ENCODE measurements at places on chromosomes 2 and 18.

GRCh38 chr18:57780318-57780705 is 22.8 kb downstream of the ATP8B1 start:
- no peak for DNase-seq

GRCh38 chr2:105438104-105438929 is 39.5 kb upstream of the FHL2 start:
- no peak for DNase-seq

- no peak for DNase-seq
Observed at GRCh38 chr2:121689356-121689755, 40.1 kb upstream of the CLASP1 start.

- no peak for DNase-seq
Observed at GRCh38 chr2:205754285-205754923, 72.1 kb downstream of the NRP2 start.

DNA sequence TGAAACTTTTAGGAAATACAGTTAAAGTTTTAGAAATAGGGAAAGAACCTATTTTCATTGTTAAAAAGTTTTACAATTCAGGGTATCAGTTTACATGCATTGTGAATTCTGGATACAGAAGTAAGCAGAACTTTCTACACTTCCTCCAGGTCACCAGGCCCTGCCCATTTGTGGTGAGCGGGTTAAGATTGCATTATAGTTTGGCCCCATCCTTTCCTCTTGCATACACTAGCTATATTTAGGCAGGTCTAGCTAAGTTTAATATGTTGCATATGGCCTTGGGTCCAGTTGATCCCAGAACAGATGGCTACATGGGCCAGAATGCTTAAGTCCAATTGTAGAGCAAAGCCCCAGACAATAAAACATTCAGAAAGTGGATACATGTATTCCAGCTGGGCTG is 4.8 kb downstream of the VWA3B start:
- DNase-seq = no peak

GRCh38 chr2:47896450-47896968 is 9.8 kb downstream of the FBXO11 start:
- DNase-seq = no peak

GRCh38 chr2:12400543-12400942 is 316.2 kb upstream of the TRIB2 start:
- DNase-seq = no peak

DNA sequence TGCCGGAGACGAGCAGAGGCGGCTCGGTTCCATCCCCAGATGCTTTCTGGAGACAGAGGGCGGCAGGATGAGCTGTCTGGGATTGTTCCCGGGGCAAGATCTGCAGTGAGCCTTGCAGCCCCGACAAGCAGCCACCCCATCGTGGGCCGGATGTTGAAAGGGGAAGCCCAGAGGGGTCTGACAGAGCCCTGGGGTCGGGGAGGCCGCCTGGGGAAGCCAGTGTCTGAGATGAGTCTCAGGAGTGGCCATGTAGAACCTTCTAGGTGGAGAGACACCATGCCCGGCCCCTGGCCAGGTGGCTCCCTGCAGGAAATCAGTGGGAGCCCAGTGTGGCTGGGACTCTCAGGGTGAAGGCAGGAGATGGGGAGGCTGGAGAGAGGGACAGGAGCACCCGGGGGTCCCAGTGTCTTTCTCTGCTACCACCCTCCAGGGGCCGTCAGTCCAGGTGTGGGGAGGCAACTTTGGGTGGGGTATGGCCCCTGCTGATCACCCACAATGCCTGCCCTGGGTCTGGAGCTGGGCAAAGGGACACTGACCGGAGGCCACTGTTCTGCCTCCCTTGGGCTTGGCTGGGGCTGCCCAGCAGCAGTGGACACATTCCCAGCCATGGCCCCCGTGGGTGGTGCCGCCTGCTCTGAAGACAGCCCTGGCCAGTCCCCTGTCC is 128.3 kb upstream of the HS6ST1 start:
- DNase-seq = no peak

DNA sequence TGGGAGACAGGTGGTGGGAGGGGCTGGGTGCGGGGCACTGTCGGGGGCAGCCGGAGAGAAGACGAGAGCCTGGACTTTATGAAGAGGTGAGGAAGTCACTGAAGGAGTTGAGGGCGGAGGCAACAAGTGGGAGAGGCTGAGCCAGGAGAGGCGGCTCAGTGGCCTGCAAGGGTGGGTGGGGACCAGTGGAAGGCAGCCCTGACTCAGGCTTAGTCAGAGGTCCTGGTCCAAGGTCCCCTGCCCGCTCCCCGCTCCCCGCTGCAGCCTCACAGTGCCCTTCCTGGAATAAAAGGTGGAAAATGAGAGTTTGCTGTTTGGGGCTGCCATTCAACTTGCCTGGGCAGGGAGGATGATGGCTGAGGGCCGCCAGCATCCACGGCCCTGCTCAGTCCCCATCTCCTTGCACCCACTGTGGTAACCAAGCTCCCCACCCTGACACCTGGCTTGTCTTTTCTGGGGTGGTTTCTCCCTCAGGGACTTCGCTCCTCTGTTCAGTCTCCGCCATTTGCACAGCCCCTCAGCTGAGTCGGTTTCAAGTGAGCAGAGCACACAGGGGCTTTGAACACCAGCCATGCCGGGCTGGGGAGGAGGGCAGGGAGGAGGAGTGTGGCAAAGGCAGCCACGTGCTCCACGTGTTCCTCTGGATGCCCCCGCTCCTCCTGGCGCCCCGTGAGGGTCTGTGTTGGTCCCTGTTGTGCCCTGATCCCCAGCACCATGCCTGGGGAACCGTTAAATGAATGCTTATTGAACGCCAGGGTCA is 13.7 kb upstream of the RALB start:
- DNase-seq = no peak

GRCh38 chr2:42568401-42569115 is at the start of gene MTA3:
TSS of gene MTA3 (plus strand) at chr2:42568632. CDS start at chr2:42568746, 114 bp downstream.
- peak; percentile 52 for DNase-seq

DNA sequence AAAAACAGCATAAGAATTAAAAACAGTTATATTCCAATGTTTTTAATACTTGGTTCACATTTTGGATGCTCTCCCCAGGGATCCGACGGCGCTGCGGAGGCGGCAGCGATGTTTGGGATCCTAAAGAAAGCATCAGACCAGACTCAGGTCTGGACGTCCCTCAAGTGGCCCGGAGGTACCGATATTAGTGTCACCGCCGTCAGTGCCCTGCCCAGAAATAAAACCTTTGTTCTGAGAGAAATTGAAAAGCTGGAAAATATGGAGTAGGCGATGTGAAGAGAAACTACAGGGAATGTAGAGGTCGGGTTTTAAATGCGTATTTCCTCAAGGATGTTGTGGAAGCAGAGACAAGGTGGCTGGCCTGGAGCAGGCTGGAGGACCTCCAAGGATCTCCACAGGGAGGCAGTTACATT is 683 bp upstream of the TBC1D8 start:
- DNase-seq = no peak

DNA sequence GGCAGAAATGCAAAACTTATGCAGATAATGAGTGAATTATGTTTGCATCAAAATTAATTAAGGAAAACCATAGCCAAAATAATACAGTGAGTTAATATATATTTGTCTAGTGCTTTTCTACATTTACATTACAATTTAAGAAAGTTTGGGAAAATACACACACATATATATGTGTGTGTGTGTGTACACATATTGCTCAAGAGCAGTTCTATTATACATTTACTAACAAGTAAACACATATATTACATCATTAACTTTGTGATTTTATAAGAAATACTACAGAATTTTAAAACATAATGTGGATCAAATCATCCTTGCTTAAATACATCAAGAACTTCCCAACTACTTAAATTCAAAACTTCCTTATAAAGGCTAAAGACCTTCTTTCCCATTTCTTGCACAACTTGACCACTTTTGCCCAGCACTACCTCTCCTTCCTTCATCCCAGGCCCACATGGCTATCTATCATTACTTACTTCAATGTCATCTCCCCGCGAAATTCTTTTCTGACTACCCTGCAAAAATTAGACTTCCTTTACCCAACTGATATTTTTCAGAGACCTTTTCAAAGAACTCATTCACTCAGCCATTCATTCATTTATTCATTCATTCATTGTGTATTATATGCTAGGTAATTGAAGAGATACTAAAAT is 68.4 kb downstream of the COL5A2 start:
- DNase-seq = no peak

Data from stimulated activated CD8-positive, alpha-beta memory T cell treated with anti-CD3 and anti-CD28 coated beads, Interleukin-15, amount 100 ng/mL, for 4 hours (primary cell).